ENCODE measurements at places on chromosomes 2 and 18.

- no peak for DNase-seq
Observed at GRCh38 chr2:200373231-200373630, 66.7 kb downstream of the SPATS2L start.

GRCh38 chr2:241511091-241511741, 2.8 kb upstream of the STK25 start:
- DNase-seq, result no peak

- DNase-seq, result no peak
Observed at GRCh38 chr2:221747289-221747972, 175.3 kb upstream of the EPHA4 start.

GRCh38 chr2:168997118-168997521, 34.0 kb downstream of the ABCB11 start:
- no peak for DNase-seq

DNA sequence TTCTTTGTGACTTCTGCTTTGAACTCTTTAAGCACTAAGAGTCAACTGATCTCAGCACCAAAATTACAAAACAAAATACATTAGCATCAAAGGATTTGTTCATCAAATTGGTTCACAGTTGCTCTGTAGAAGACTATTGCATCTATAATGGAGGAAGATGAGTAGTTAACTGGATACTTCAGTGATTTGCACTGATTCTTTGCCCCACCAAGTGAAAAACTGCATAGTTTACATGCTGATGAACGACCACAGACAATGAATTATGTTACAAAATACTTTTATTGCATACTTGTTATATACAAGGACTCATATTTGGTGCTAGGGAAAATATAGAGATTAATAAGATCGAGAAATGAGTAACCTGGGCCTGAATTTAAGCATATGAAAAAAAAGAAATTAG, 107.2 kb downstream of the SCG2 start:
- DNase-seq, result no peak

GRCh38 chr2:110679337-110679707, 1.5 kb upstream of the BUB1 start:
- no peak for DNase-seq

DNA sequence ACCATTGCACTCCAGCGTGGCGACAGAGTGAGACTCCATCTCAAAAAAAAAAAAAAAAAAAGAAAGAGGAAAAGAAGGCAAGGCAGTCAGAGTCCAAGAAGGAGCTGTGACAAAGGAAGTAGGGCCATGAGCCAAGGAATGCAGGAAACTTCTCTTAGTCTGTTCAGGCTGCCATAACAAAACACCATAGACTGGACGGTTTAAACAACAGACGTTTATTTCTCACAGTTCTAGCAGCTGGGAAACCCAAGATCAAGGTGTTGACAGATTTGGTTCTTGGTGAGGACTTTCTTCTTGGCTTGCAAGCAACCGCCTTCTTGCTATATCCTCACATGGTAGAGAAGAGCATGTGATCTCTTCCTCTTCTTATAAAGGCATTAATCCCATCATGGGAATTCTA, 13.1 kb upstream of the SUMO1 start:
- DNase-seq, result no peak

DNA sequence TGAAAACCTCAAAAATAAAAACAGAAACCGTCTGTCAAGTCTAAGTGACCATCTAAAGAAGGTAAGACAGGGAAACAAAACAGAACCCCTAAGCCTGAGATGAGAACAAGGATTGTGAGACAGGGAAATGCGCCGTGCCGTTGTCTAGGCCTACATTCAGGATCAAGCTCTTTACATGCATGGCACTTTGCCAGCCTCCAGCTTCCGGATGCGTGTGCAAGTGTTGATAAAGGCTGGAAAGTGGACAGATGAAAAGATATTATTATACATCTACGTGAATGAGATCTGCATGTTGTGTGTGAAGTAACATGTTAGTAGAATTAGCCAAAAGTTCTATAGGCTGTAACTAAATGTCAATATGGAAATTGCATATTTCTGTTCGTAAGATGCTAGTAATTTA, 28.6 kb upstream of the TMEM87B start:
- no peak for DNase-seq

DNA sequence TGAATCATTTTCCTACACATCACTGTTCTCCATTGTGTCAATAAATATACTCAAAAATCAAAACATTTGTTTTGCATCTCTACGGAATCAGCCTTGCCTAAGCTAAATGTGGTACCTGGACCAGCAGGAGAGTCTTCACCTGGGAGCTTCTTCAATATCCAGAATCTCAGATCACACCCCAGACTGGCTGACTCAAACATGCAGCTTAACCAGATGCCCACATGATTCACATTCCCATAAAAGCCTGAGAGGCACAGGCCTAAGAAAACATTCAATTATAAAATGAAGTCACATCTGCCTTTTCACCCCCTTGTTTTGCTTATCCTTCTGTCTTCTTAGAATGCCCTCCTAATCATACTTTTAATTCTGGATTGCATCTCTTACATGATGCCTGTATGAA, 1045.5 kb upstream of the NXPH2 start:
- no peak for DNase-seq

DNA sequence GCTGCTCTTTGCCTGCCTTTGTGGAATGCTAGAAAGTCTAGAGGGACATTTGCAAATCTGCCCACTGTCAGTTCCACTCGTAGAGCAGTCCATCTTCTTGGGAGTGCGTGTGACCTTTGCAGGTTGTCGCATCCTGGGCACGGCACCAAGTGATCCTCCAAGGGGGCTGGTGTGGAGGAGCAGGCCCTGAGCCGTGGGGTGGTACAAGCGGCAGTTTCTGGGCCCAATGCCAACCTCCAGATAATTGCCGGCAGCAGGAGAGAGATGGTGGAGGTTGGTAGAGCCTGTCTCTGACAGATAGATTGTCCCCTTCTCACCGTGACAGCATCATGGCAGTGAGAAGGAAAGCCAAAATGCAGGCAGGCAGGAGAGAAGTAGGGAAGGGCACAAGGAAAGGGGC, 150.7 kb upstream of the SLC14A2 start:
- no peak for DNase-seq

- no peak for DNase-seq
Observed at GRCh38 chr2:124153713-124154112, 128.6 kb downstream of the CNTNAP5 start.

DNA sequence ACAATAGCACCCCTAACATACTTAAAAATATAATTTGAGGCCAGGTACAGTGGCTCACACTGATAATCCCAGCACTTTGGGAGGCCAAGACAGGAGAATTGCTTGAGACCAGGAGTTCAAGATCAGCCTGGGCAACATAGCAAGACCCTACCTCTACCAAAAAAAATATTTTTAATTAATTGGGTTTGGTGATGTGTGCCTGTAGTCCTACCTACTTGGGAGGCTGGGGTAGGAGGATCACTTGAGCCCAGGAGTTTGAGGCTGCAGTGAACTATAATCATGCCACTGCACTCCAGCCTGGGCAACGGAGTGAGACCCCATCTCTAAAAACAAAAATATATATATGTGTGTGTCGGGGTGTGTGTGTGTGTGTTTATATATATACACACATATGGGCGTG, 91.3 kb downstream of the MEMO1 start:
- DNase-seq, result no peak

DNA sequence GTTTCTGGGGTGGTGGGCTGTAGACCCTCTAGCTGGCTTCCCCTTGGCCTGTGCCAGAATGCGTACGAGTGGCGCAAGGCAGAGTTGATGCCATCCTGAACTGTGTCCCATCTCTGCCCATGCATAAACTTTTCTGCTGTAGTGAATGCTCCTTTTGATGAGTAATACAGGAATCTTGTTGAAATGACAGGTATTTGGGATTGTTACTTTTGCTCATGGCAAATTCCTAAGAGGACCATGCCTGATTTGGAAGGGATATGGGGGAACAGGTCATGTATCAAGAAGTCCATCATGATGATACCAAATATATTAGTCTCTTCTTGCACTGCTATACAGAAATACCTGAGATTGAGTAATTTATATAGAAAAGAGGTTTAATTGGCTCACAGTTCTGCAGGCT, 648.0 kb downstream of the SLC4A3 start:
- no peak for DNase-seq

- DNase-seq, result no peak
Observed at GRCh38 chr2:190080527-190081049, 18.1 kb upstream of the MSTN start.

GRCh38 chr2:239118675-239119211, 270.9 kb downstream of the TWIST2 start:
- no peak for DNase-seq

GRCh38 chr2:161307676-161308075, 549 bp upstream of the PSMD14 start:
- DNase-seq, result no peak

DNA sequence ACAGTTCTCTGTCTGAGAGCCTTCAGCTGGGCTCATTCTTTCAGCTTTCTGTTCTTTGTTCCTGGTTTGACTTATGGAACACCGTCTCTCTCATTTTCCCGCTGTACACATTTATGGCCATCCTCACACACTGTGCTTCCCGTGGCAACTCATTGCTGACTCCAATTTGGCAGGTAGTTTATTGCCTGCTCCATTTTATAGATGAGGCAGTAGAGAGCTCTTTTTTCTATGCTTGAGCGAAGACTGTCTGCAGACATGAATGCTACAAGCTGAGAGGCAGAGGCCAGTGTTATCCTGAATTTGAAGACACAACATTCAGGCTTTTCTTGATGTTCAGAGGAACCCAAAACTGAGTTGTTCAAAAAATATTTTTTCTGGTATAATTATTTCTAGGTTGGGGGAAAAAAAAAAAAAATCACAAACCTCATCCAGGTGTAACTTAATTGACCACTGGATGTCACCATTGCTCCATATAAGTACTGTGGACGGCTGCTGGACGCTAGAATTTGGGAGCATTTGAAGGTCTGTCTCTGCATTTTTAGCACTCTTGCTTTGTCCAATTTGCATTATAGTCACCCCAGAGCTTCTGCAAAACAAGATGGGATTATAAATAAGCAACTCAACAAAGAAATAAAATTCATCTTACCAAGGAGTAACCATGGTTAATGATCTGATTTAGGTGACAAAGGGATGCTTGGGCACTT, 83.5 kb downstream of the HRH4 start:
- no peak for DNase-seq

GRCh38 chr18:35291166-35291565, 1.1 kb upstream of the ZSCAN30 start:
- no peak for DNase-seq

- no peak for DNase-seq
Observed at GRCh38 chr2:88733155-88733902, 41.9 kb downstream of the RPIA start.

DNA sequence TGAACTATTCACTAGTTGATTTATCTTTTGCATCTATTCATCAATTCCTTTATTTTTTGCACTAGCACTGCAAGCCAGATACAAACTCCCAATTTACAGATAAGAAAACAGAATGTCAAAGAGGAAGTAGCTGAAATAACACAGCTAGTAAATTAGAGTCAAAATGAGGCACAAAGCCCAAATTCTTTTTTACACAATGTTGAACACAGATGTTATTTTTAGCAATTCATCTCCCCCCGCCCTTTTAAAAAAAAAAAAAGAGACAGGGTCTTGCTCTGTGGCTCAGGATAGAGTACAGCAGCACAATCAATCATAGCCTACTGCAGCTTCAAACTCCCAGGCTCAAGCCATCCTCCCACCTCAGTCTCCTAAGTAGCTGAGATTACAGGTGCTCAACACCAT, 127.8 kb downstream of the CCBE1 start:
- no peak for DNase-seq

- no peak for DNase-seq
Observed at GRCh38 chr2:22481486-22482259, 903.3 kb upstream of the KLHL29 start.

DNA sequence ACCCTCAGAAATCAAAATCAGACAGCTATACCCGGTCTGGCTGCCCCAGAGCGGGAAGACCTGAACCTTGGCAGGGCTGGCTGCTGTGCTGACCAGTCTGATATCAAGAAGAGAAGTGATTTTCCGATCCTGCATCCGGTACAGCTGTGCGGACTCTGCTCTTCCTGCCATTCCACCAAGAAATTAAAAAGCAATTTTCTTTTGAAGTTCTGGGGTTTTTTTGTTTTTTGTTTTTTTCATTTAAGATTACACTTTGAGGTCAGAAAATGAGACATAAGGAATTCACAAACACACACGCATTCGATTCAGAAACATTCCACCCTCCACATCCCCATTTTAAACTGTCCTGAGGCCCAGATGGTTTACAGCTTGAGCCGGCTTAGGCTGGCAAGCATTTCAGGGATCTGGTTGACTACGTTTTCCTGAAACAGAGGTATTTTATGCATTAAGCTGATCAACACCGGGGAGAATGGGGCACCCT, 156.5 kb downstream of the COL6A3 start:
- DNase-seq, result no peak

DNA sequence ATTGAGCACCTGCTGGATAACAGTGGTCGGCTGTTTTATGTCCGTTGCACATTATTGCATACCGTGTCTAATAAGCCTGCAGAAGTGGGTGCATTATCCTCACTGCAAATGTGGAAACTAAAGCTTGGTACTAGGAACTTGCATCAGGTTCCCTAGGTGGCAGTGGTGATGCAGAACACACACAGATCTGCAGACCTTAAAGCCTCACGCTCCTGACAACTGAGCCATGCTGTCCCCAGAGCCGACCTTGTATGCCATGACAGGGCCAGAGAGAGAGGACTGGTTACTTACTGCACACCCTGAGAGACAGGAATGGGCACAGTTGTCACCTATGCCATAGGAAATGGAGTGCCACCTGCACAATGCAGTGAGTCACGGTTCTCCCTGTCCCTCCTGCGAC, 151.8 kb downstream of the SH3RF3 start:
- no peak for DNase-seq

DNA sequence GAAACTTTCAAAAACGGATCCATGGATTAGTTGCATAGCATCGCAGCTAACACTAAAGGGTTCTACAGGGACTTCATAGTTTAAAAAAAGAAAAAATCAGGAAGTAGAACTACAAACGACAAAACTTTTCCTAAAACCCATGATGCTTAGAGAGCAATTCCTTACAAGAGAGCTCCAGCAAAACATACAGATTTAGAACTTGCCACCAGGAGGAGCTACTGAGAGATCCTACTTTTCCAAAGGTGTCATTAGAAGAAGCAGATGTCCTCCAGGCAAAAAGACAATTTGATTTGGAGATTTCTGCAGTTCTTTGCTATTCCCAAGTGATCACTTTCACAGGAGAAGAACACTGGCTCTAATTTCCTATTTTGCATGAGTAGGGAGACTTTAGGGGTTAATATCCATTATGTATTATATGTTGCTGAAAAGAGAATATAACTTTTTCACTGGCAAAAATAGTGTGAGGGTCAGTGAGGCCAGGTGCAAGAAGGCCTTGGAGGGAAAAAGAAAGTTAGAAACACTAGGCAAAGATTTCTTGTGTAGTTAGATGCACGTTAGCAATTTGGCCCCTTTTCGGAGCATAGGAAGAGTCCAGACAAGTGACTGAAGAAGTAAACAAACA, 436.2 kb downstream of the SUCLG1 start:
- DNase-seq, result no peak

GRCh38 chr2:143514413-143514812, 385.2 kb downstream of the ARHGAP15 start:
- no peak for DNase-seq

Data from stimulated activated CD8-positive, alpha-beta memory T cell treated with anti-CD3 and anti-CD28 coated beads, Interleukin-15, amount 100 ng/mL, for 24 hours (primary cell).